NCI-H2081 (cell line): ENCODE measurements at places on chromosomes 11 and 22.

DNA sequence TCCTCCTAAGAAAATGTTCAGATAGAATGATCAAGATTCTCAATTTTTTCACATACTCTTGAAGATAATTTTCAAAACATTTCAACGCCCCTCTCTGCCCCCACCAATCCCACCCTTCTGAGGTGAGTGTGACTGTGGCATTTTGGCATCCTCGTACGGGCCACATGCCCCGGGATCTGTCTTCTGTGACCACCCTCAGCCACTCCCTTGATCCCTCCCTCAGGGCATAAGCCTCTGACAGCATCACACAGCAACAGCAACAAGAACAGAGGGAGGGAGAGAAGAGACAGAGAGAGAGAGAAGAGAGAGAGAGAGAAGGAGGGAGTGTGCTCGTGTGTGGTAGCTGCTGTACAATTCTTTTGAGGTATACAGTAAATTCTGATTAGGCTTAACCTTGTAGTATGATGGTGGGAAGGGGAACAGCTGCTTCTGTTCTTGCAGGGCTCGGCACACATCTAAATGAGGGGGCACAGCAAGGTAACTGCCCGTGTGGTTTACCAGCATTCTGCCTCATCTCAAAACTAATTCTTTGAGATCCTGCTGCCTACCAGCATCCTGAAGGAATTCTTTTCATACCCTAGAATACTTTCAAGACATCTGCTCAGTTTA, 21.4 kb downstream of the SCUBE2 start:
- no peak for DNase-seq

DNA sequence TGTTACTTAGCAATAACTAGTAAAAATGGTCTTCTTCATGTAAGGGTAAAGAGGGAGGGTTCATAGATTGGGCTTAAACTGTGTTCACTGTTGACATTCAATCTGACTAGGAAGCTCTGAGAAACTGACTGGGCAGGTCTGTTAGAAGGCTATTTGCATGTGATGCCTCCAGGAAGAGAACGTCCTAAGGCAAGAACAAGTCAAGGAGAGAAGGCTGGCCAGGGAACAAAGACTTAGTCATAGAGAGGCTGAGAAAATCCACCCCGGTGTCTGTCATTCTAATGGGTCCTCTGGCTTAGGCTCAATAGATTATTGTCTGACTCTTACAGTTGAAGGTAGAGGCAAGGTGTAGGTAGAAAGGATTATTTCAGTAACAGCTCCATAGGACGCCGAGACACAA, 50.3 kb upstream of the CD44 start:
- DNase-seq, result no peak

DNA sequence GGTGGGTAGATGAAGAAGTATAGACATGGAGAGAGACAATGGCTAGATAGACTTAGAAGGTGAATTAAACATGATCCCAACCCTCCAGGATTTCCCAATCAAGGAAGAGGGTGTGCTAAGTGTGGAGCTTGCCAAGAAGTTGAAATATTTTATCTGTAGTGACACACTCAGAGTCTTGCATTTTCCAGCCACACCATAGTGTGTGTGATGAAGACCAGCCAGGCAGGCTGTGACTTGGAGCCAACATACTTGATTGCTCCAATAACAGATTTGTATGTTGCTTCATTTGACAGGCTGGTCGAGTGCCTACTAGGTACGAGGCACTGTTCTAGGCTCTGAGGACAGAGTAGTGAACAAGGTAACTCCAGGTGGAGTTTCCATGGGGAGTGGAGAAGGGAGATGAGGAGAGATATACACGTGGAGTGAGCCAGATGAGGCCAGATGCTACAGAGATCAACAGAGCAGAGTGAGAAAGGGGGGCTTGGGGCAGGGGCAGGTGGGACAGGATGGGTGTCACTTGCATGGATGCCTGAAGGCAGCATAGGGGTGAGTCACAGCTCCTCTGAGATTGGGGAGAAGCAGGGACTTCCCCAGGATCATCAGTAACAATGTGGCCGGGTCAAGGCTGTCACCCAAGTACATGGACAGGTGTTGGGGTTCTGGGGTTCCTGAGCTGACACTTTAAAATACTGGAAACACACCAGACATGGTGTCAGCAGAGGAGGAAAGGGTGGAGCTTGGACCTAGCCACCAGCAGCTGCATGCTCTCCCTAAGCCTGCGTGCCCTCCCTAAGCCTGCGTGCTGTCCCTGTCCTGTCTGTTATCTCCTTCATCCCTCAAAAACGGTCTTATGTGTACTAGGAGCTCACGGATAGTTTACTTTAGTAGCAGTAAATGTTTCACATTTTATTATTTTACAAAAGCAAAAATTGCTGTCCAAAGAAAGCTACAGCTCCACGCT, 23.6 kb downstream of the PDGFB start:
- no peak for DNase-seq

- no peak for DNase-seq
Measured at GRCh38 chr11:119629834-119630624, 99.0 kb downstream of the NECTIN1 start.

GRCh38 chr22:42928969-42929837, 72.1 kb upstream of the ARFGAP3 start:
- DNase-seq, result no peak

- DNase-seq, result no peak
Measured at GRCh38 chr11:119952441-119952840, 185.5 kb downstream of the TRIM29 start.

DNA sequence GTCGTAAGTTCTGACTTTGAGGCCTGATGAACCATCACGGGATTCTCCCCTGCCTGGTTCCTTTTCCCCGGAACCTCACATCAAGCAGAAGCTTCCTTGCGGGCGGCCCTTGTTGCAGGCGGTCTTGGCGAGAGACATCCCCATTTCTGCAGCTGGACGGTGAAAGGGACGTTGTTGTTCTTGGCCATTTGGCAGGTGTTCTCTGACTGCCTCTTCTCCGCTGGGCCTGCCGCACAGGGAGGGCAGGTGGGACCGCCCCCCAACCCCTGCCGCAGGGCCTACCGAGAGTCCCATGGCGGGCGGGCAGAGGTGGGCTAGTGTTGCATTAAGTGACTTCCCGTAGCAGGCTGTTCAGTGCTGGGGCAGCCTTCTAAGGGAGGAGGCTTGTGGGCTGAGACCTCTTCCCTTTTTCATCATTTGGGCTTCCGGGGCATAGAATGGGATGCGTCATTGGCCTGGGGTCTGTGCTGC, 26.9 kb upstream of the GRAMD4 start:
- no peak for DNase-seq

- DNase-seq, result no peak
Measured at GRCh38 chr22:20582520-20583361, 75.3 kb downstream of the MED15 start.

DNA sequence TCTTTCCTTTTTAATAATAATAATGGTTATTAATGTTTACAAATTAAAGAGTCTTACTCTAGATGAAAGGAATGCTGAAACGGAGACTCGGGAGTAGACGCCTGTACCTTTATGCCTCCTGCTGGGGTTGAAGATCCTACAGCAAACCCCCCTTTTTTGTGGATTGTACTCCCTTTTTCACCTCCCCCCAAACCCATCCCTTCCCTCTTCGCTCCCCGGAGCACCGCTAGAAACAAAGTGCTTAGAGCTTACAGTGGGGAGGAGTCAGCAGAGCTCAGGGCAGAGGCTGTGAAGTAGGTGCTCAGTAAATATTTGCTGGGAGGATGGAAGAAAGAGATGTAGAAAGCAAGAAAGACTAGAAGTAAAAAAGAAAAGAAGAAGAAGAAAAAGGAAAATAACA, 169.7 kb downstream of the NXPE2 start:
- DNase-seq, result no peak

DNA sequence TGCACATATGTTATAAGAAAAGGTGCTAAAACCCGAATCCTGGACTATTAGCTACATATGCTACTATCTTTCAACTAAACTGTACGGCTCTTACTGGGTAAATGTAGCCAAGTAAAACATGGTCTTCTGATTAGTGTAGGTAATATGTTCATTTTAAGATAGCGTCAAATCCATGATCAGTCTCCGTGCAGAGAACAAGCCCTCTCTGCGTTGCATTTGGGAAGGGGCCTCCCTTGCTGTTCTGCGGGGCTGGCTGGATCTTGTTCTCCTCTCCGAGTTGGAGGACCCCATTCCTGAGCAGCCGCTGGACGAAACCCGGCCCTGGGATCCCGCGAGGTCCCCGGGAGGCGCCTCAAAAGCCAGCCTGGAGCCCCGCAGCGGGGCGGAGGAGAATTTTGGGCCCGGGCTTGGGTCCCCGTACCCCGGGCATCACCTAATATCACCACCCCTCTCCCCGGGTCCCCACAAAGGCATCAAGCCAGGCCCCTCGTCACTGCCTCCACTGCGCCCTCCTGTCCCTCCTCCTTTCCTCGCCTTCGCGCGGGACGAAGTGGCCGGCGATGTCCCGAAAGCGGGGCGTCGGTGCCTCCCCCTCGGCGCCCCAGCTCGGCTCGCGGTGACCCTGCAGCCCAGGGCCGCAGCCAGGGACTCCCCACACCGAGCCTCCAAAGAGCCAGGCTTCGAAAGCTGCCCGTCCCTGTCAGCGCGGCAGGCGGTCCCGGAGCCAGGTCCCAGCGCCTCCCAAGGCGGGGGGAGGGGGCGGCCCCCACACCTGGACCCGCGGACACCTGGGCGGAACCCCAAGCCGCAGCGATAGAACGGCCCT, 54.5 kb upstream of the FBXO3 start:
- DNase-seq, result no peak

GRCh38 chr11:58830673-58831301, 13.7 kb downstream of the GLYATL2 start:
- no peak for DNase-seq

DNA sequence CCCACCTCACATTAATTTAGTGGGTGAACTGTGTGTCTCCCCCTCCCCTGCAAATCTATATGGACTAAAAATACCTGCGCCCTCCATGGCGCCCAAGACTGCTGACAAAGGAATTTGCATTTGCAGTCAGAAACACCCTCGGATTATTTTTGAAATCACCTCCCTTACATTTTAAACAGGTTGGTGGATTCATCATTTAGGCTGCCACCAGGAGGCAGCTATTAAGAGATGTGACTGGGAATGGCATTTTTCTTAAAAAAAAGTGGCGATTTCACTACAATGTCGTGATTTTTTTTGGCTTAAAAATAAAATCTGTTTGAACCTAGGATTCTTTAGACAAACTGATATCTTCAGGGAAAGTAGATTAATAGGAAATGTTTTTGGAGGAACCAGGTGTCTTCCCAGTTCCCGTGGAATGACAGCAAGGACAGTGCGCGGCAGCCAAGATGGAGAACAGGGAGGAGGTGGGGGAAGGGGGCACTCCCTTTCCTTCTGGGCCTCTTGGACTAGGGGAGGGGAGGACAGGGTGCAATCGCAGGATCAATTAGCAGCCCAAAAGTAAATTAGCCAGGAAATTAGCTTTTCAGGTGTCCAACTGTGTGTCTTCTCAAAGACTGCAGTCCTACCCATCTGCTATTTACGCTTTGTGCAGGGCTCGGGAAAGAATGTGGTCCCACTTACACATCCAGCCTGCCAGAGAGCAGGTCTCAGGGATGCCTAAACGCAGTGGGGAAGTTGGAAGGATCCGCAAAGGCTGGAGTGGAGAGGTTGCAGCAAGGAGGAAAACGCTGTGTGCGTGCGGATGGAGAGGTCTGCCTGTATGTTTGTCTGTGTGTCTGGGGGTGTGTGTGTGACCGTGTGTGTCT, 496.4 kb downstream of the NTM start:
- DNase-seq, result no peak

DNA sequence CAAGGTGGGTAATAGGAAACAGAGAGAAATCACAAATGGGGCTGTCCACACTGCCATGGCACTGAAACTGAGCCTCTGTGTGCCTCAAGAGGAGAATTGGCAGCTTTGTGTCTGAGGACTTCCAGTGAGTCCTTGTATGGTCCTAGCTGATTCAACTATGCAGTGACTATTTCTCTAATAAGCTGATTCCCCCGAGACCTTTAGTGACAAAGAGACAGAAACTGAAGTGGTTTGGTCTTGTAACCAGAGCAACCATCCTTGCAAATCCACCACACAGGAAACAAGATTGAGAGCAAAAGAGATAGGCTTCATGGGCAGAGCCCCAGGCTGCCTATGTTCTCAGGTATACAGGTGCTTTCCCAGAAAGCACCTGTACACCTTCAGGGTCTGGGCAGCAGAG, 1038.5 kb downstream of the NTM start:
- DNase-seq, result peak; percentile 17

DNA sequence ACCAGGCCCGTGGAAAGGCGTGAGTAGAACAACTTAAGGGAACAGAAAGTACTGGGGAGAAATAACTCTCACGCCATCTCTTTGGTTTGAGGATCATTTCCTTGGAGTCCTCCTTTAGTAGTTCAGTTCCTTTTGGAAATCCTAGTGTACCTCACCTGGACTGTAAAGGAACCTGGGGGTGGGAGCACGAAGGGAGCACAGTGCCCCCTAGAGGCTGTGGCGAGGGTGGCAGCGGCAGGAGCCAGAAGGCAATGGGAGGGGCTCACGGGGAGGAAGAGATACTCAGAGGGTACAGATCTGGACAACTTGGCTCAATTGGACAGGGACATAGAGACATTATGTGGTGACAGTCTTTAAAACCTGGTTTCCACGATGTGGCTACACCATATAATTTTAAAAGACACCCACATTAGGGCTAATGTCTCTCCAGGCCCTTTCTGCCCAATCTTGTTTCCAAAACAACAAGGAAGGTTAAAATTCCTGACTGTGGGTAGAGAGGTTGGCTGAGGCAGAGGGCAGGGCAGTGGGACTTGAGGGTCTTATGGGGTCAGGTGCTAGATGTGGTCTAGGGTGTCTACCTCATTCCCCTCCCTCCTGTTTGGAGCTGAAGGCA, 87.0 kb downstream of the CSNK2A3 start:
- DNase-seq, result peak; percentile 54

- peak; percentile 38 for DNase-seq
Measured at GRCh38 chr11:64358907-64359711, at the start of gene RPS6KA4. Gene RPS6KA4, plus strand, starts transcription at chr11:64359162. Its CDS starts 74 bp downstream, at chr11:64359236.

- DNase-seq, result no peak
Measured at GRCh38 chr22:48744283-48744641, 1083.4 kb downstream of the BRD1 start.

GRCh38 chr11:200224-201003, 6.8 kb downstream of the BET1L start:
- DNase-seq, result no peak

DNA sequence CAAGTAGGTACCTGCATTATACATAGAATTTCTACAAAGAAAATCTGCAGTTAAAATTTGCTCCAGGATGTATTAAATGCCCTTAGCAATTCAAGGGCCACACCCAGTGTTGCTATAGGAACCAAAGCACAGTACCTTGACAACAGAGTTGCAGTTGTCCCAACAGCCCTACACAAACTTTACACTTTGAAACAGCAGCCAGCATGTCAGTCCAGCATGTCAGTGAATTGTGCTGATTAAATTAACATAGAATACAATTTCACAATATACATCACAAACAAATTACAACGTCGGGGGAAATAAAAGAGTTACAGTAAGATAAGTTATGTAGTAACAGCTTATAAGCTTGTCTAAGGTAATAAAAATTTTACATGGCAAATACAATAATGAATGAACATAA, 389.2 kb downstream of the SOX6 start:
- peak; percentile 19 for DNase-seq
